NCI-H2227 treated with DMSO at 0.1 percent for 48 hours (cell line): ENCODE measurements at places on chromosomes 1 and 21.
A peak's percentile ranks its signal among the peaks of the same experiment; 100 is the strongest.

DNA sequence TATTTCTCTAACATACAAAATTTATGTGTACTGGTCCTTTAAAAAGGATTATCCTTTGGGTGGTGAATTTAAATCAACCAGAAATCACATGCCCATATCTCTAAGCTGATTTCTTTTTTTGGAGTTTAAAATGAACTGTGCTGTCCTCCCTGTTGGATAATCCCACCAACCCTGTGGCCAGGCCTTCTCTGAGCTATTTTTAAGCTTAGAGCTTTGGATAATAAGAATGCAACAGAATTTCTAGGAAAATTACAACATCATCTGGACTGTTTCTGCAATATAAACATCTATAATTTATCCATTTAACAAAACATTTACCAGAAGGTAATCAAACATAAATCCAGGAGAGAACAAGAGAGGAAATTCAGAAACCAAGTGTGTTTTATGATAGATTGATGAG is 88.3 kb downstream of the LRRC40 start:
- no peak for DNase-seq

DNA sequence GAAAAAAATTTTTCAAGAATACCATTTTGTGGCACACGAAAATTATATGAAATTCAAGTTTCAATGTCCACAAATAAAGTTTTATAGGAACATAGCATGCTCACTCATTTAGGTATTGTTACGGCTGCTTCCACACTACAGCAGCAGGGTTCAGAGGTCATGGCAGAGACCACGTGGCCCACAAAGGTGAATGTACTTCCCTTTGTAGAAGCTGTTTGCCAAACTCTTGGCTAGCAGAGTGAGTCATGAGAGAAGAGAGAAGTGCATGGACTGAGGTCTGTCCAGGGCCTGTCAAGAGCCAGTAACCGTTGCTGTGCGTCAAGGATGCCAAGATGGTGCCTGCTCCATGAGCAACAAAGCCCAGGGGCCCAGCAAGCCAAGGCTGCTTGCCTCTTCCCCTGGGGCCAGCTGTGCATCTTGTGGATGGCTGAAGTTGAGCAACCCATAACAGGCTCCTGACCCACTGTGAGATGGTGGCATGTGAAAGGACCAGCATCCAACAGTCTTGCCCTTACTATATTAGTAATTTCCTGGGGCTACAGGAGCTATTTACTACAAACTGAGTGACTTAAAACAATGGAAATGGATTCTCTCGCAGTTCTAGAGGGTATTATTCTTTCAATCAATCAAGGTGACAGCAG is 64.8 kb upstream of the ATP5PO start:
- DNase-seq, result no peak

DNA sequence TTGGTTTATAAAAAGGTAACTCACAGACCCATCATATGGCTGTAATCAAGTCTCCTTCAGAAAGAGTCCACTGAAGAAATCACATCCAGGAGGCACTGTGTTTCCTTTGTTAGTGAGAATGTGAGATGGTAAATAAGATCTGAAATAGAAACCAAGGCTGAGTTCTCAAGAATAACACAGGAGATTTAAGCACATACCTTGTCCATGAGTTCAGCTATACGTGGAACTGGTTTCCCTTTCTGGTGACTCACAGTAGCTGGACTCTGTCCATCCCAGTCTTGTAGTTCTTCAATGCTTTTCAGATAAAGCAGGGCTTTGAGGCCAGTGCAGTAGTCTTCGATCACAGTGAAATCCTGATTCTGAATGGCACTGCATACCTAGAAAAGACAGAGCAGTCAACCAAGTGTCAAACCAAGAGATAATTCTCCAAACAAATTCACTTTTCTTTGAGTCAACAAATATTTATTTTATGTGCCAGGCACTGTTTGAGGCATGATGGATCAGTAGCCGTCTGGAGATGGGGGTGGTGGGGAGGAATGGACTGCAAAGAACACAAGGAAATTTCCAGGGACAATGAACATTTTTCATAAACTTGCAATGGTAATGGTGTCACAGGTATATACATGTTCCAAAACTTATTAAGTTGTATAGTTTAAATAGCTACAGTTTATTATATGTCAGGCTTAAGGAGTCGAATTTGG is 471.4 kb downstream of the PTBP2 start:
- DNase-seq, result no peak

DNA sequence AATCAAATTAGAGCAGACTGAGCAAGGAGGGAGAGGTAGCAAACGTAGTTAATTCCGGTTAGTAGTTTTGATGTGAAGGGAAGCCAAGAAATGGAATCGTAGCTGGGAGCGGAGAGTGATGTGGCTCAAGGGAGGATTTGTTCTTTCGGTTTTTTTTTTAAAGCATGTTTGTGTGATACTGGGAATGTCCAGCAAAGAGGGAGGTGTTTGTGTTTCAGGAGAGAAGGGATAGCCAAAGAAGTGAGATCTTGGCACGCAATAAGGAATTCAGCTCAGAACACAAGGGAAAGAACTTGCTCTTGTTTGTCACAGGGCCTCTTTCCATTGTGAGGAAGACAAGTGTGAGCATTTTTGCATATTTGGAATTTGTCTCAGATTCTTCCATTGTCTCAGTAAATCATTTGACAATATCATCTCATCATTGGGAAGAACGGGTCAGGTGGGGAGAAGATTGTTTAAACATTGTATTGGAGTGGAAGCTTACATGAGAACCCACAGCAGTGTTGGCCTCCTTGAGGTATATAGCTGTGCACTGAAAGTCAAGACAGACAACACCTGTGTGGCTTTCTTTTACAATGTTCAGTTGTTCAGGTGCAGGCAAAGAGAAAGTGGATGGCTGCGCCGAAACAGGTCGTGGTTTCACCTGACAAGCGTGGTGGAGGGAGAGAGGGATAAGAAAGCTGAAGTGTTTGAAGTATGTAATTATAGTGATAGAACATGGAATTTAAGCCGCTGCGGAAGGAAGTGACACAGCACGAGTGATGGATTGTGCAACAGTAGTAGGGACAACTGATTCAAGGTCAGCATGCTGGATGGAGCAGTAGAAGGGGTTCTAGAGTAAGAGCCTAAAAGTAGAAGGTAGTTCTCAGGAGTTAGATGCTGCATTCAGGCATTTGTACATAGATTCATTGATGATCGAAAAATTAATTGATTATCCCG is 25.4 kb downstream of the FMN2 start:
- DNase-seq, result peak; percentile 37

DNA sequence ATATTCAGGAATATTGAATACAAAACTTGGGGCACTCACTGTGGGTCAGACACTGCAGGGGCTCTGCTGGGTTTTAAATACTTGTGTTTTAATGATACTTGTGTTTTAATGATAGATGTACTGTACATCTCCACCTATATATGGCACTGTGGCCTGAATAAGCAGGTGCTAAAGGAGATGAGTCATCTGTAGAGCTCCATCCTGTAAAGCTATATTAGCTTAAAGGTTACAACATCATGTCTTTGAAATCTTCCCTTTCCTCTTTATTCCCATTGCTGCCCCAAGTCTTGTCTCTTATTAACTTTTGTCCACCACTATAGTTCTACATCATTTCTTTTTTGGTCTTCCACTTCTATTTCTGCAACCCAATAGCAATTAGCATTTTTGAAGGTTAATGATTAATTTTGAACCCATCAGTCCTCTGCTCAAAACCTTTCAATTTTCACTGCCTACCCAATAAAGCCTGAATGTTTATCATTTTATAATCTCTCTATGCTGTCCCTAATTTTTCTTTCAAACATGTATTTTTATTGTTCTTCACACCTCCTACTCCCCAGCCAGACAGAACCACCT is 113.3 kb upstream of the PTGFR start:
- DNase-seq, result no peak

DNA sequence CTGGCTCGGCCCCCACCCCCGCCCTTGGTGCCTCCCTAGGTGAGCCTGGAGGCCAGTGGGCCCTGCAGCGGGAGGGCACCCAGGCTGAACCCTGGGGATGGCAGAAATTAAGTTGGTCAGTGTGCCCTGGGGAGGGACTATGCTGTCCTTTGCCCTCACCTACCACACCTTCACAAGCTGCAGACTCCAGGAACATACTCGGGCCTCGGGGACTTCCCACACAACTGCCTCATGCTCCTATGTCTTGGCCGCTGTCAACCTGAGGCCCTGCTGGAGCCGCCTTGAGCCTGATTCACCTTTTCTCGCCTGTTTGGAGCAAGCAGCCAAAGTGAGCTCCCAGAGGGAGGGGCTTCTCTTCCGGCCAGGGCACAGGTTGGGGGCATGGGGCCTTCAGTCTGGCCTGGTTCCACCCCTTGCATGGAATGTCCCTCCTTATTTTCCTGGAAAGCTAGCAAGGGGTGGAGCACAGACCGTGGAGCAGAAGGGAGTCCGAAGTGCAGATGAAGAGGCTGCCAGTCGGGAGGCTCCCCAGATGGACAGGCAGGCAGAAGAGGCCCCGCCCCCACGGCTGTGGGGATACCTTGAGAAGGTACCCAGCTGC is 24.7 kb downstream of the KNCN start:
- no peak for DNase-seq
